ENCODE measurements at places on chromosomes 1 and 21. TPM values are rescaled to one million over a fixed set of nuclear protein-coding genes. Genes with fewer than 3 reads are reported as not detected.
A peak's percentile ranks its signal among the peaks of the same experiment; 100 is the strongest.

The SYT14 gene
- total RNA-seq, result 1.4 TPM

- H3K27ac ChIP-seq, result no peak overlapping the region
- peaks cover 14% of the 10 kb centered on the region for H3K4me1 ChIP-seq
- H3K4me3 ChIP-seq, result no peak overlapping the region
- no peak for DNase-seq
- H3K36me3 ChIP-seq, result no peaks in the 10 kb centered on the region
Observed at GRCh38 chr1:42930178-42931107, 28.2 kb downstream of the SLC2A1 start.

DNA sequence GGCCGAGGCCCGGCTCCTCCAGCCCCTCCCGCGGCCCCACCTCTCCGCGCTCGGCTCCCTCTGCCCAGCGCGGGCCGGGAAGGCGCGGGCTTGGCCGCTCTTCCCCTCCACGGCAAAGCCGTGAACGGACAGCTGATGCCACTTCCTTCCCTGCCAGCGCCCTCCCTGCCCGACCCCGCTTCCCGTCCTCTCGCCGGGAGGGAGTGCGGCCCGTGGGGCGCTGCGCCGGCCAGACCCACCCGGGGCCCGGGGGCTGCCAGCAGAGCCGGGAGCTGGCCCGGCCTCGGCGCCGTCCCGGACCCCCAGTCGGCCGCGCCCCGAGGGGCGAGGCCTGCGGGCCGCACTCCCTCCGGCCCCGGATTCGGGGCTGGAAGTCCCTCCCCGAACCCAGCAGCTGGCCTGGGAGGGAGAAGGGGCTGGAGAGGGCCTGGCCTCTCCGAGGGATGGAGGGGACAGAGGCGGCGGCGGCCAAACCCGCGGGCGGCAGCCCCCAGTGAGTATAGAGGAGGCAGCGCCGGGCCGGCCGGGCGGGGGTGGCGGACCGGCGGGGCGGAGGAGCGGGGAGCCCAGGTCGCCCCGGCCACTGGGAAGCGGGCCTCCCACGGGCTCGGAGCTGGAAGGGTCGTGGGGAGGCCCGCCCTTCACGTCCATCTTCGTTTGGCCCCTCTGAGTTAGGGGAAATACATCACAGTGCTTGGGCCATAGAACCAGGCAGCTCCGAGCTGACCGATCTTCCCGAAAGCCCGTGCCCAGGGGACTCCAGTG, at the start of gene KIAA1614:
KIAA1614 (plus strand) TSS at position 97 of the 765 bp plus-strand sequence; CDS start at position 444, 347 bp downstream.
- no peaks in the 10 kb centered on the region for H3K36me3 ChIP-seq
- peak within 1 kb of the TSS; percentile 58 for H3K4me3 ChIP-seq
- peaks cover 9% of the 10 kb centered on the region for H3K27me3 ChIP-seq
- peak within 1 kb of the TSS; percentile 96 for H3K27ac ChIP-seq

- no peak overlapping the region for H3K4me3 ChIP-seq
- H3K36me3 ChIP-seq, result no peaks in the 10 kb centered on the region
- DNase-seq, result peak; percentile 33
- no peaks in the 10 kb centered on the region for H3K4me1 ChIP-seq
Observed at GRCh38 chr1:222095606-222096475, 354.0 kb upstream of the DUSP10 start.

DNA sequence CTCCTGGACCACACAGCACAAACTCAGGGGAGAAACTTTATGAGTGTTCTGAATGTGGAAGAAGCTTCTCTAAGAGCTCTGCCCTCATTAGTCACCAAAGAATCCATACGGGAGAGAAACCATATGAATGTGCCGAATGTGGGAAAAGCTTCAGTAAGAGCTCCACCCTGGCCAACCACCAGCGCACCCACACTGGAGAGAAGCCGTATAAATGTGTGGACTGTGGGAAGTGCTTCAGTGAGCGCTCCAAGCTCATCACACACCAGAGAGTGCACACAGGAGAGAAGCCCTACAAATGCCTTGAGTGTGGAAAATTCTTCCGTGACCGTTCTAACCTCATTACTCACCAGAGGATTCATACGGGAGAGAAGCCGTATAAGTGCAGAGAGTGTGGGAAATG, 22.5 kb downstream of the ZSCAN20 start:
- no peaks in the 10 kb centered on the region for H3K27me3 ChIP-seq
- no peak for DNase-seq
- H3K4me1 ChIP-seq, result no peaks in the 10 kb centered on the region

DNA sequence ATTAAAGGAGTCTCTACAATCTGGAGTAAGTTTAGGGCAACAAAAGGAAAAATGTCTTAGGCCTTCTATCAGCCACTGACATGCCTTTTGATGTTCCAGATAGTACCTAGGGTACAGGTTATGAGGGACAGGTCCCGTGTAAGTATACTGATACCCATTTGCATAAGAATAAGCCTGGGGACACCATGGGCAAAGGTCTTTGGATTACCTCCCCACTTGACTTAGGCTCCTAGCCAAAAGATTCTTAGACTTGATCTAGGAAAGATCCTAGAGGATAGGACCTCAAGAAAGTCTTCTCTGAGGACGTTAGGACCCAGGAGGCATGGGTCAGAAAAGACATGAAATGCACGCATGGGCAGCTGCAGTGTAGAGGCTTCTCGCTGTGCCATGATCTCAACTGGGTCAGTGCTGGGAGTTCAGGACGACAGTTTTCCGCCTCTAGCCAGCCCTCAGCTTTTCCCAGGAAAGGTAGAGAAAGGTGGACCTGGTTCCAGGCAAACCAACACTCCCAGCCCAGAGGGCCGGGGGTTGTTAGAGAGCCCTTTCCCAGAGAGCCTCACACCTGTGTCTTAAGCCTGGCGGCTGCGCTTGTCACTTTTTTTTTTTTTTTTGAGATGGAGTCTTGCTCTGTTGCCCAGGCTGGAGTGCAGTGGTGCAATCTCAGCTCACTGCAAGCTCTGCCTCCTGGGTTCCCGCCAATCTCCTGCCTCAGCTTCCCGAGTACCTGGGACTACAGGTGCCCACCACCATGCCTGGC, 26.6 kb downstream of the MSTO1 start:
- no peaks in the 10 kb centered on the region for H3K4me1 ChIP-seq
- H3K36me3 ChIP-seq, result no peaks in the 10 kb centered on the region
- no peak for DNase-seq
- H3K27ac ChIP-seq, result no peak overlapping the region
